ENCODE measurements at places on chromosomes 16 and 17. TPM values are rescaled to one million over a fixed set of nuclear protein-coding genes. Genes with fewer than 3 reads are reported as not detected.

- H3K4me1 ChIP-seq = no peaks in the 10 kb centered on the region
- peaks cover 2% of the 10 kb centered on the region for H3K36me3 ChIP-seq
- DNase-seq = no peak
- H3K4me3 ChIP-seq = no peak overlapping the region
Measured at GRCh38 chr16:50761267-50761666, 19.4 kb downstream of the CYLD start.

GRCh38 chr17:74757502-74757901, 9.1 kb downstream of the NHERF1 start:
- no peak overlapping the region for H3K27ac ChIP-seq
- H3K36me3 ChIP-seq = no peaks in the 10 kb centered on the region
- H3K27me3 ChIP-seq = no peaks in the 10 kb centered on the region
- peaks cover 13% of the 10 kb centered on the region for H3K4me1 ChIP-seq
- no peak for DNase-seq
- no peak overlapping the region for H3K4me3 ChIP-seq

- no peak for DNase-seq
- H3K4me1 ChIP-seq = no peaks in the 10 kb centered on the region
- no peak overlapping the region for H3K4me3 ChIP-seq
- no peaks in the 10 kb centered on the region for H3K36me3 ChIP-seq
- H3K27me3 ChIP-seq = no peaks in the 10 kb centered on the region
Measured at GRCh38 chr17:279331-279730, 73.3 kb downstream of the RPH3AL start.

GRCh38 chr17:82047914-82048570, 3.6 kb downstream of the RFNG start:
- H3K27me3 ChIP-seq = no peaks in the 10 kb centered on the region
- no peak overlapping the region for H3K27ac ChIP-seq
- no peak overlapping the region for H3K4me3 ChIP-seq
- H3K36me3 ChIP-seq = peaks cover 22% of the 10 kb centered on the region
- DNase-seq = no peak

DNA sequence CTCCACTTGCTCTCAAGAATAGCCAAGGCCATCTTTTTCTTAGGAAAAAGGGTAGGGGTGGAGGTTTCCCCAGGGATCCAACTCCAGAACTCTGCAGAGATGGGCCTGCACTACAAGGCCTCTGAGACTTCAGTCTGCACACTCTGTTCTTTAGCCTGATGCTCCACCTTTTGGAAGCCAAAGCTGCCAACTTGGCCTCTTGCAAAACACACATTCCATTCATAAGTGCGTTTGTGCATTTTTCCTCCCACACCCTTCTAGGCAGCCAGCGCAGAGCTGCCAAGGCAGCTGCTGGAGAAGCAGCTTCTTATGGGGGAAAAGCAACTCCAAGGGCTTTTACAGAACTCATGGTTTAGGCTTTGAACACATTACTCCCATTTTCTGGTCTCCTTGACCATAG, 45.3 kb downstream of the REXO5 start:
- no peak overlapping the region for H3K4me3 ChIP-seq
- peaks cover 4% of the 10 kb centered on the region for H3K36me3 ChIP-seq
- no peaks in the 10 kb centered on the region for H3K27me3 ChIP-seq
- H3K4me1 ChIP-seq = peaks cover 10% of the 10 kb centered on the region
- peak overlapping the region; percentile 21 for H3K27ac ChIP-seq
- peak; percentile 96 for DNase-seq

- peaks cover 12% of the 10 kb centered on the region for H3K36me3 ChIP-seq
- no peak overlapping the region for H3K4me3 ChIP-seq
- no peaks in the 10 kb centered on the region for H3K27me3 ChIP-seq
- no peak overlapping the region for H3K27ac ChIP-seq
- DNase-seq = no peak
Measured at GRCh38 chr17:38719943-38720641, 10.0 kb upstream of the CISD3 start.

GRCh38 chr17:28053725-28054124, 11.2 kb downstream of the NLK start:
- no peak overlapping the region for H3K27ac ChIP-seq
- peaks cover 4% of the 10 kb centered on the region for H3K4me1 ChIP-seq
- no peaks in the 10 kb centered on the region for H3K36me3 ChIP-seq
- DNase-seq = no peak

GRCh38 chr17:43396491-43397060, 2.2 kb upstream of the ARL4D start:
- DNase-seq = no peak
- peaks cover 9% of the 10 kb centered on the region for H3K4me1 ChIP-seq
- H3K27ac ChIP-seq = no peak overlapping the region

DNA sequence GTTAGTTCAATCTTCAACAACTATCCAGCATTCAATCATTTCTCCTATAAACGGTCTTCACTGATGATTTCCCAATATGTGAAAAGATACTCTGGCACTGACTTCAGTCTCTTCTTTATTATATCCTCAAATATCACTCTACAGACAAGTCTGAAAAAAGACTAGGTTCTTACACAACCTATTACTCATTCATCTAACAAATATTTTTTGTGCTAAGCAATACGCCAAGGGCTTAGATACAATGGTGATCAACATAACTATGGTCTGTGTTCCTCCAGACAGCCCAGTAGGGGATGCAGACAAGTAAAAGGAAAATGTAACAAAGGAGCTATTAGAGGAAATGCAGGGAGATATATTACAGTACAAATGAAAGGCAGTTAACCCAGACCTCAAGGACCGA, 63.9 kb downstream of the MYO1D start:
- no peak overlapping the region for H3K27ac ChIP-seq
- no peaks in the 10 kb centered on the region for H3K36me3 ChIP-seq
- H3K4me3 ChIP-seq = no peak overlapping the region

The CHST6 gene
- 0.26 TPM for total RNA-seq
